ENCODE measurements at places on chromosomes 1 and 21. TPM values are rescaled to one million over a fixed set of nuclear protein-coding genes. Genes with fewer than 3 reads are reported as not detected.
A peak's percentile ranks its signal among the peaks of the same experiment; 100 is the strongest.

Gene KCNJ10
- total RNA-seq: 0.58 TPM

Gene OR2L8
- not detected for total RNA-seq

Gene CFHR3
- total RNA-seq: 0.34 TPM

Gene SPATA17
- total RNA-seq: 3.4 TPM

Gene AJAP1
- 0.79 TPM for total RNA-seq

Gene LCE1C
- total RNA-seq: not detected

Gene VWA5B1
- total RNA-seq: 0.15 TPM

Gene NCF2
- total RNA-seq: 139 TPM

GRCh38 chr1:172180501-172181285 lies 239.8 kb upstream of the C1orf105 start:
- peak; percentile 41 for DNase-seq
- H3K27me3 ChIP-seq: no peaks in the 10 kb centered on the region
- no peaks in the 10 kb centered on the region for H3K36me3 ChIP-seq
- peak overlapping the region; percentile 86 for H3K27ac ChIP-seq

GRCh38 chr1:67636146-67636545 lies 48.9 kb upstream of the GADD45A start:
- no peak overlapping the region for H3K4me3 ChIP-seq
- no peaks in the 10 kb centered on the region for H3K36me3 ChIP-seq
- H3K27ac ChIP-seq: no peak overlapping the region
- no peaks in the 10 kb centered on the region for H3K4me1 ChIP-seq
- H3K27me3 ChIP-seq: no peaks in the 10 kb centered on the region

GRCh38 chr1:203492748-203493130 lies 1.2 kb upstream of the OPTC start:
- peaks cover 7% of the 10 kb centered on the region for H3K4me1 ChIP-seq
- H3K4me3 ChIP-seq: no peak overlapping the region
- no peaks in the 10 kb centered on the region for H3K36me3 ChIP-seq
- no peak overlapping the region for H3K27ac ChIP-seq
- H3K27me3 ChIP-seq: no peaks in the 10 kb centered on the region
- no peak for DNase-seq

GRCh38 chr1:201661823-201662359 lies 123.0 kb downstream of the NAV1 start:
- H3K36me3 ChIP-seq: no peaks in the 10 kb centered on the region
- H3K27ac ChIP-seq: no peak overlapping the region
- H3K4me3 ChIP-seq: no peak overlapping the region
- no peaks in the 10 kb centered on the region for H3K27me3 ChIP-seq
- no peak for DNase-seq

DNA sequence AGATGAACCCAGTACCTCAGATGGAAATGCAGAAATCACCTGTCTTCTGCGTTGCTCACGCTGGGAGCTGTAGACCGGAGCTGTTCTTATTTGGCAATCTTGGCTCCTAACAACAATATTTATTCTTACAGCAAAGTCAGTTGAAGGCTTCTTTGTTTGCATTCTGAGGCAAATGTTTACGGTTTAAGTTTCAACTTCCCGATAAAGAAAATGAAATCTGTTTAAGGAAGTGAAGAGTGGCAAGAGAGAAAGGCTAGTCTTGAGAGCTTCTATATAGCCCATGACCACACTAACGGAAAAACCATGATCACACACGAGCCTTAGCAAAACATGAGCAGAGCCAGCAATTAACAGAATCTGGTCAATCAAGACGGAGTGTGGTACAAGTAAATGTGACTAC lies 122.6 kb upstream of the ZNHIT6 start:
- no peak overlapping the region for H3K27ac ChIP-seq
- no peak for DNase-seq
- no peak overlapping the region for H3K4me3 ChIP-seq
- H3K27me3 ChIP-seq: no peaks in the 10 kb centered on the region
- no peaks in the 10 kb centered on the region for H3K4me1 ChIP-seq

DNA sequence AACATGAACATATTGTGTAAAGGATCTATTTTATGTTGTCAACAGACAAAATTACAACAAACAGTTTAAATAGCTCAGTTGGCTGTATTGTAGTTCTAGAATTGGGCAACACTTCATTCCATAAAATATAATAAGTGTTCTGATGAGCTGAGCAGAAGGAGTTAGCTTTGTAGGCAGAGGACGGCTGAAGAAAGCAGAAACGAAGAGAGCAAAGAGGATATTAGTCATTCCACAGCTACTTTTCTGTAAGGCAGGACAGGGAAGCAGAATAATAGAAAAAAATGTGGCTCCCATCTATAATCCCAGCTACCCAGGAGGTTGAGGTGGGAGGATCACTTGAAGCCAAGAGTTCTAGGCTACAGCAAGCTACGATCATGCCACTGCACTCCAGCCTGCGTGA lies 20.2 kb upstream of the IVNS1ABP start:
- peaks cover 7% of the 10 kb centered on the region for H3K4me1 ChIP-seq
- H3K27ac ChIP-seq: peak overlapping the region; percentile 46
- H3K27me3 ChIP-seq: no peaks in the 10 kb centered on the region
- no peak for DNase-seq
- H3K4me3 ChIP-seq: no peak overlapping the region
- H3K36me3 ChIP-seq: no peaks in the 10 kb centered on the region

- DNase-seq: no peak
- H3K4me1 ChIP-seq: no peaks in the 10 kb centered on the region
- H3K36me3 ChIP-seq: no peaks in the 10 kb centered on the region
These were observed 7.4 kb upstream of the TIAM1 start for GRCh38 chr21:31351438-31351837.

DNA sequence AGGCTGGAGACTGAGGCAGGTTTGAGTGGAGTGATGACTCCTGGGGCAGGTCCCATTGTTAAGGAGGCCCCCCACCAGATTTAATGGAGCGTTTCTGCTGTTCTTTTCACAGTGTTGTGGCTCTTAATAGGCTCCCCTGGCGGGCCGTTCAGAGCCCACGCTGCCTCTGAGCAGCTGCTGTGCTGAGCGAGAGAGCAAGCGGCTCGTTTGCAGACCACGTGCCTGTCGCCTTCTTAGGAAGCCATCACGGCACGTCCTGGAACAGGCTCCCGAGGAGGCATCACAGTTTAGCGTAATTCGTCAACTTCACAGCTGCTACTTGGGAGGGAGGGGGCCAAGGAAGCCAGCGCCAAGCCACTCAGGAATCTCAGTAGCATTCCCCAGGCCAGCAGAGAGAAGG lies 70.5 kb upstream of the CTTNBP2NL start:
- no peaks in the 10 kb centered on the region for H3K36me3 ChIP-seq
- no peak overlapping the region for H3K4me3 ChIP-seq
- H3K27me3 ChIP-seq: no peaks in the 10 kb centered on the region
- no peak for DNase-seq
- H3K27ac ChIP-seq: no peak overlapping the region

DNA sequence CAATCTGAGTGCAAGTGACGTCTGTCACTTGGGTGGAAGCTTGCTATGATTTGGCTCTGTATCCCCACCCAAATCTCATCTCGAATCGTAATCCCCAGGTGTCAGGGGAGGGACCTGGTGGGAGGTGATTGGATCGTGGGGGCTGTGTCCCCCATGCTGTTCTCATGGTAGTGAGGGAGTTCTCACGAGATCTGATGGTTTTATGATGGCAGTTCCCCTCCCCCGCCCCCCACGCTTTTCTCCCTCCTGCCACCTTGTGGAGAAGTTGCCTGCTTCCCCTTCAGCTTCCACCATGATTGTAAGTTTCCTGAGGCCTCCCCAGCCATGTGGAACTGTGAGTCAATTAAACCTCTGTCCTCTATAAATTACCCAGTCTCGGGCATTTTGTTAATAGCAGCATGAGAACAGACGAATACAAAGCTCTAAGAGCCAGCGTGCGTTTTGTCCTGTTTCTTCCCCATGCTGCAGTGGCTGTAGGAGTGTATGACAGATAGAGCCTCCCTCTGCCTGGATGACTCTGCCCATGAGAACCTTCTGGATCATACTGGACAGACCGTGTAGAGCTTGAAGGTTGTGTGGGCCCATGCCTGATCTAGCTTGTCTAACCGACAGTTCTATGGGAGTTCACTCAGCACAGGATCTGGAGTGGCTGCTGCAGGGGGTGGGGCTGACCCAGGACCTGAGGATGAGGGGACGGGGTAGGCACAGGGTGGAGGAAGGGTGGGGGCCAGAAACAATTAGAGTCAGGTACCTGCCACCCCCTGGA lies 139.7 kb upstream of the ERRFI1 start:
- DNase-seq: no peak
- no peak overlapping the region for H3K27ac ChIP-seq
- H3K4me1 ChIP-seq: peaks cover 20% of the 10 kb centered on the region
- H3K27me3 ChIP-seq: no peaks in the 10 kb centered on the region
- no peak overlapping the region for H3K4me3 ChIP-seq

GRCh38 chr1:53328009-53328461 lies at the start of gene LRP8:
Gene LRP8 (minus strand): TSS chr1:53328070. CDS start chr1:53327912, 158 bp downstream.
- peak within 1 kb of the TSS; percentile 76 for H3K4me3 ChIP-seq
- peaks cover 15% of the 10 kb centered on the region for H3K4me1 ChIP-seq
- peak within 1 kb of the TSS; percentile 86 for H3K27ac ChIP-seq
- peaks cover 38% of the 10 kb centered on the region for H3K27me3 ChIP-seq
- DNase-seq: peak; percentile 81

- H3K27me3 ChIP-seq: no peaks in the 10 kb centered on the region
- H3K36me3 ChIP-seq: no peaks in the 10 kb centered on the region
- no peak overlapping the region for H3K27ac ChIP-seq
- H3K4me3 ChIP-seq: no peak overlapping the region
- no peak for DNase-seq
- no peaks in the 10 kb centered on the region for H3K4me1 ChIP-seq
These were observed 11.7 kb downstream of the COL18A1 start for GRCh38 chr21:45416620-45417019.

DNA sequence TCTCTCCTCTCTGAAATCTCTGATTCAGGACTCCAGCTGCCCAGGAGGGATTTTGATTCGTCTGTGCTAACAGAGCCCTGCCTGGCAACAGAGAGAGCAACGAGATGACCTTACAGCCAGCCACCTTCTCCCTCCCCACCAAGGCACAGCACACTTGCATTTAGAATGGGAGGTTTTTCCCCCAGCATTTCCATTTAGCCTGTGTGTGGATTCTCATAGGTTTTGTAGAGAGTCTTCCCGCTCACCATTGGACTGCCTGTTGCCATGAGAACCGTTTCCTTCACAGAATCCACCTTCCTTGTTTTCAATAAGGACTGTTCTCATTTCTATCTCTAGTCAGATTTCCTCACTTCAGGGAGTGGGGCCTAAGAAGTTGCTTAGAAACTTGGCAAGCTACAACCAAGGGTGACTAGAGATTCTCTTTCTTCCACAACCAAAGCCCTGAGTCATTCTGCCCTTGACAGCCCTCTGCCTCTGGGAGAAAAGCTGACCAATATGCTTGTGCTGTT lies 5.8 kb upstream of the IKBKE start:
- peak overlapping the region; percentile 48 for H3K27ac ChIP-seq
- H3K36me3 ChIP-seq: peaks cover 13% of the 10 kb centered on the region

DNA sequence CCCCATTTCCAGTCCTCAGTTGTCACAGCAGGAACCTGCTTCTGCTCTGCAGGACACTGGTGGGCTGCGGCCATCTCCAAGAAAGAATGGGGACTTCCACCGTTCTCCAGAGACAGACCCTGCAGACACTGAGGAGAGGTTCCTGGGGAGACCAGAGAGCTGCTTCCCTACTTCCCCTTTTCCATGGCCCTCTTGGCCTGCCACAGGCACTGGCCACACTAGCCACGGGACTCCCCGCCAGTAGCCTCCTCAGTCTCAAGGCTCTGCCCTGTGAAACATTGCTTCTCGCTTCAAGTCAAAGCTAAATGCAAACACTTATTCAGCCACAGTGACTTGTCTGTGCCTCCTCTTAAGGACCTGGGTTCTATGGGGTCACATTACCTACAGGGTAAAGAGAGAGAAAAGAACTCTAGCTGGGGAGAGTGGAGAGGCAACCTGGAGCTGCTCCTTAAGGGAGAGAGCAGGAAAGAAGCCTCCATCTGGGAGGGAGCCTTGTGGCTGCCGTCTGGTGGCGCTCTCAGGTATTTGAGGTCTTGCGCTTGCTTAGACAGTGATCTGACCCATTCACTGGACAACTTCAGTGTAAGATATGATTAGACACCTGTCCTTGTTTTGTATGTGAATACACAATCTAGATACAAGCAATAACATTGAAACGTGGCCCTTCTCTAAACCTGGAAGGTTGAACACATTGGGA lies 5.4 kb upstream of the SLAMF8 start:
- H3K4me3 ChIP-seq: no peak overlapping the region
- H3K4me1 ChIP-seq: peaks cover 25% of the 10 kb centered on the region
- no peak for DNase-seq
- no peaks in the 10 kb centered on the region for H3K27me3 ChIP-seq

DNA sequence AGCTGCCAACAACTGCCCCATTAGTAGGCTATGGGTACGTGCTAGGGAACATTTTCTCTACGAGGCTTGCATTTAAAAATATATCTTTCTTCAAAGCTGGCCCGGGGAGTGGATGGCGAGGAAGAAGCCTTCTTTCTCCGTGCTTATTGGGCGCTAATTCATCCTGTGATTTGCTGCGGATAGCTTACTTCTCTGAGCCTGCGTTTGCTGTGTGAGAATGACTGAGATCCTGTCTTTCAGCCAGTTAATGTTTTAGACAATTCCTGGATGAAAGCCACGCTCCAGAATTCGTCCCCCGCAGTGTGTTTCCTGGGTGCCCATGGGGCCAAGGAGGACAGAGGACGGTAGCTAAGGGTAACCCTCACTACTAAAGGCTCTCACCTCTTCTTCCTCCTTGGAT lies 57.8 kb upstream of the TARBP1 start:
- peaks cover 50% of the 10 kb centered on the region for H3K4me1 ChIP-seq
- no peaks in the 10 kb centered on the region for H3K27me3 ChIP-seq
- H3K27ac ChIP-seq: peak overlapping the region; percentile 84
- H3K4me3 ChIP-seq: no peak overlapping the region
- no peaks in the 10 kb centered on the region for H3K36me3 ChIP-seq

All from left lung (tissue), 14 donors.